ENCODE measurements at places on chromosomes 6 and 20.

DNA sequence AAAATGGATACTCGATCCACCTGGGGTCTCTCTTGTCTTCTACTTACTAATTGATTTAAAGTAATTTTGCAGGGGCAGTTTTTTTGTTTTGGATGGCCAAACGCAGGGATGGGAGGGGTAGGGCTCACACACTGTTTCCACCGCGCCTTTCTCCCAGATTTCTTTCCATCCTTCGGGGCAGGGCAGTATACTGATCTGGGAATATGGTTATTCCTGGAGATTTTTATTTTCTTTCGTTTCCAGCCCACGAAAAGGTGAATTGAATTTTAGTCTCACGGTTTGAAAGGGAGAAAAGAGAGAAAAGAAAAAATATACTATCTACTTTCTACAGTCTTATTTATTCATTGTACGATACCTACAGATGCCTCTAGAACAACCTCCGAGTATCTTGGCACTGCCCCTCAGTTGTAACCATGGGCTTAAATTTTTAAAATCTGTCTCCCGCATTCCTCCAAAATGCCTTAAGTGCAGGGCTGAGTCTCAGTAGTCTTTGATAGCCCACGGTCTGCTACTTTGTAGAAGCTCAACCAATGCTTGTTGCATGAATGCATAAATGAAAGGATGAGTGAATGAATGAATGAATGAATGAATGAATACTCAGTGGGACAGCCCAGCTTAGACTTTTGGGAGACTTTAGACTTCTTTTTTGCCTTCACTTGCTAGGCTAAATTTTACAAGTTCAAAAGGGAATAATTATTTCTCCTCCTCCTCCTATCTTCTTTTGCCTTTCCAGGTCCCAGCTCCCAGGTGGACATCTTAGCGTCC lies 18.1 kb upstream of the TRIM27 start:
- DNase-seq, result no peak

DNA sequence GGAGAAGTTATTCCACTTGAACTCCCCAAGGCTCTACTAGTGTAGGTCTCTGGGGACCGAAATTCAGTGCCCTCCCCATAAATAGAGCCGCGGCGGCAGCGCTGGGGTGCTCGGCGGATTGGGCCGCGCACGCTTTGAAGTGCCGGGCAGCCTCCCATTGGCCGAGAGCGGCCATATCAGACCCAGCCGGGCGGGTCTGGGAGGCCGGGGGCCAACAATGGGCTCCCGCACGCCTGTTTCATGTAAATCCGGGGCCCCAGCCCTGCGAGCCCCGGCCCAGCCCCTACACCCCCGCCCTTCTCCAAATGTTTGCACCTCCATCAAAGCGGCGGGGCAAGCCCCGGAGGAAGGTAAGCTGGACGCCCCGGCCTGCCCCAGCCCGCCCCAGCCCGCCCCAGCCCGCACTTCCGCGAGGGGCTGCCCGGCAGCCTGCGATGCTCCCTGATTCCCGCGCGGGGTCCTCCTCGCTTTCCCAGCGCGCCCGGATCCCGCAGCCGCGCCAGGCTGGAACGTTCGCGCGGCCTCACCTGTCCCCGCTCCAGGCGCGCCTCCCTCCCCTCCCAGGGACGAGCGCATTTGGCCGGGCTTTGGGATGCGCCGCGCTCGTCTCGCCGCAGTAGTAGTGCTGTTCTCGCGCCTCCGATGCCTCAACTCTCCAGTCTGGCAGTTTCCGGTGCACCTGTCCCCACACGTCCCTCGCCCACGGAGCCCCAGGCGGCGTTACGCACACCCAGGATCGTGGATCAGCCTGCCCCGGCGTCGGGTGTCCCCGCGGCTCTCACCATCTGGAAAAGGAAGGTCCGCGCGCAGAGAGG lies at the start of gene TBXT:
Gene TBXT (minus strand): TSS at position 51 of the 815 bp plus-strand sequence. CDS start 260 bp downstream, outside the sequence.
- DNase-seq, result no peak

GRCh38 chr6:96234444-96234843 lies 218.7 kb downstream of the FUT9 start:
- DNase-seq, result no peak

- no peak for DNase-seq
Measured at GRCh38 chr6:150788089-150788488, 77.4 kb upstream of the MTHFD1L start.

GRCh38 chr20:56945057-56945456 lies 316.0 kb downstream of the TFAP2C start:
- DNase-seq, result no peak

DNA sequence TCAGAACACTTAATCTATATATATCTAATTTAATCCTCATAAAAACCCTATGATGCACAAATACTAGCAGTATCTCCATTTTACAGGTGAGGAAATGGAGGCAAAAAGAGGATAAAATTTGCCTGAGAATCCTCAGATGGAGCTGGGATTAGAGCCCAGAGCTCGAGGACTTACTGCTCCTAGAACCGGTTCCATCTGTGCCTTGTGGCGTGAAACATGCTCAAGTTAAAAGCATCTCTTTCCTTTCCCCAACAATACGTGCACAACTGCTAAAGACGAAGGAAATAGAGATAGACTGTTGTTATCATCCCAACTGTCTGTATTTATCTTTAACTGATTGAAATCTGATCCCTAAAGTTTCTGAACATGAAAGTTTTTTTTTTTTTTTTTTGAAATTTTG lies 367.6 kb upstream of the SOX4 start:
- no peak for DNase-seq

- DNase-seq, result no peak
Measured at GRCh38 chr20:63802469-63803240, 28.4 kb downstream of the ZBTB46 start.

- no peak for DNase-seq
Measured at GRCh38 chr6:2034256-2034655, 211.1 kb downstream of the GMDS start.

- no peak for DNase-seq
Measured at GRCh38 chr6:125524356-125524755, 222.6 kb upstream of the HDDC2 start.

DNA sequence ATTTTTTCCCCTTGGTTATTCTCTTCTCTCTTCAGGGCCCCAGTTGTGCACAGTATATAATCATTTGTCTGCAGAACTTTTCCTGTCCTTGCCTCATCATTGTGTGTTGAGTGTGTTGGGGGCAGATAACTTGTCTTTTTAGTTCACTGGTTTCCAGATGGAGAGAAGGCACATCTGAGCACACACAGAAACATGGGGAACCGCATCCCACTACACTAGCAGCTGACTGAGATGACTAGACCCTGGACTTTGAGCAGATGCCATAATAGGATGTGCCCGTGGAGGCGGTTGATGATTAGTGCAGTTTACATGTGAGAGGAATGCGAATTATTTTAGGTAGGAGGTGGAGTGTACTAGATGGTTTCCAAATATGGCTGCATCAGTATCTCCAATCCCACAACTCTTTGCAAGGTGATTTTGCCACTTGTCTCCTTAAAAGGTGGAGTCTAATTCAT lies 26.5 kb upstream of the SH3BGRL2 start:
- DNase-seq, result peak; percentile 46
